ENCODE measurements at places on chromosomes 2 and 18. TPM values are rescaled to one million over a fixed set of nuclear protein-coding genes. Genes with fewer than 3 reads are reported as not detected.

- H3K4me1 ChIP-seq, result no peaks in the 10 kb centered on the region
- no peak overlapping the region for H3K4me3 ChIP-seq
- DNase-seq, result no peak
- H3K36me3 ChIP-seq, result no peaks in the 10 kb centered on the region
Measured at GRCh38 chr18:22398464-22398863, 19.3 kb downstream of the CTAGE1 start.

GRCh38 chr2:68203587-68203986 lies 45.9 kb downstream of the PNO1 start:
- H3K4me1 ChIP-seq, result peaks cover 53% of the 10 kb centered on the region
- peaks cover 21% of the 10 kb centered on the region for H3K36me3 ChIP-seq
- H3K27ac ChIP-seq, result peak overlapping the region; percentile 90
- peak overlapping the region; percentile 64 for H3K4me3 ChIP-seq
- no peak for DNase-seq

GRCh38 chr2:196291426-196291825 lies 120.0 kb upstream of the STK17B start:
- H3K36me3 ChIP-seq, result no peaks in the 10 kb centered on the region
- H3K4me3 ChIP-seq, result no peak overlapping the region

Gene ITPRIPL1
- total RNA-seq, result 44.8 TPM

Gene RAB17
- not detected for total RNA-seq

Gene ATP8B1
- not detected for total RNA-seq

Gene RNF125
- total RNA-seq, result 82.5 TPM

Gene EFHD1
- total RNA-seq, result 0.48 TPM

Gene CFC1
- total RNA-seq, result not detected

DNA sequence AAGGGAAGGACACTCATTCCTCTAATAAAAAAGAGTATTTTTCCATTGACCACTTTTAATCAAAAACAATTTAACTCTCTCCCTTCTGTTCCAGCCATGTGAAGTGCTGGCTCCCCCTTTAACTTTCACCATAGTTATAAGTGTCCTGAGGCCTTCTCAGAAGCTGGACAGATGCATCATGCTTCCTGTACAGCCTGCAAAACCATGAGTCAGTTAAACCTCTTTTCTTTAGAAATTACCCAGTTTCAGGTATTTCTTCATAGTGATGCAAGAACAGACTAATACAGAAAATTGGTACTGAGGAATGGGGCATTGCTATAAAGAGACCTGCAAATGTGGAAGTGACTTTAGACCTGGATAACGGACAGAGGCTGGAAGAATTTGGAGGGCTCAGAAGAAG lies 643.6 kb upstream of the DDX18 start:
- H3K27me3 ChIP-seq, result no peaks in the 10 kb centered on the region
- no peak for DNase-seq
- H3K4me1 ChIP-seq, result no peaks in the 10 kb centered on the region

- no peaks in the 10 kb centered on the region for H3K4me1 ChIP-seq
- no peak overlapping the region for H3K27ac ChIP-seq
- no peaks in the 10 kb centered on the region for H3K27me3 ChIP-seq
- H3K4me3 ChIP-seq, result no peak overlapping the region
- no peaks in the 10 kb centered on the region for H3K36me3 ChIP-seq
Measured at GRCh38 chr2:2181493-2181892, 149.6 kb downstream of the MYT1L start.

Data from activated T-helper 2 cell treated with anti-CD3 and anti-CD28 coated beads, Interferon-gamma antibody, Interleukin-2, Interleukin-4, amounts not matched to agents 10 μg/mL and 5 μg/mL and 100 μg/mL, durations not matched to agents 14 hours and 24 hours and 36 hours (primary cell).